WTC11 (cell line): ENCODE measurements at places on chromosomes 2 and 18. TPM values are rescaled to one million over a fixed set of nuclear protein-coding genes. Genes with fewer than 3 reads are reported as not detected.

GRCh38 chr2:216594081-216594480 lies 39.1 kb upstream of the IGFBP2 start:
- DNase-seq = no peak
- H3K27ac ChIP-seq = no peak overlapping the region
- H3K27me3 ChIP-seq = no peaks in the 10 kb centered on the region
- no peaks in the 10 kb centered on the region for H3K36me3 ChIP-seq
- H3K4me1 ChIP-seq = peaks cover 42% of the 10 kb centered on the region

LDAH gene
- total RNA-seq = 16.1 to 20.5 TPM (median 17.7 TPM) in 3 replicates

DNA sequence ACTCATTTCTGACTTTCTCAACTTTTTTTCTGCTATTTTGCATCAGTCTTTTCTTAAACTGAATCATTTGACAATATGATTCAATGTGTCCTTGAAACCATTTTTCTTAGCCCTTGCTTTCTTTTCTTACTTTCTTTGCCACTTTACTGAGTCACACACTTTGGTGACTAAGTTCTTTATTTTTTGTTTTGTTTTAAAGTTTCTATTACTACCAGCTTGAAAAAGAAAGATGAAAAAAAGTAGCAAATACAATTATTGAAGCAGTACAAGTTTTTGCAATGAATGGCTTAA lies 116.5 kb downstream of the DOCK10 start:
- no peaks in the 10 kb centered on the region for H3K36me3 ChIP-seq
- no peak overlapping the region for H3K4me3 ChIP-seq

DNA sequence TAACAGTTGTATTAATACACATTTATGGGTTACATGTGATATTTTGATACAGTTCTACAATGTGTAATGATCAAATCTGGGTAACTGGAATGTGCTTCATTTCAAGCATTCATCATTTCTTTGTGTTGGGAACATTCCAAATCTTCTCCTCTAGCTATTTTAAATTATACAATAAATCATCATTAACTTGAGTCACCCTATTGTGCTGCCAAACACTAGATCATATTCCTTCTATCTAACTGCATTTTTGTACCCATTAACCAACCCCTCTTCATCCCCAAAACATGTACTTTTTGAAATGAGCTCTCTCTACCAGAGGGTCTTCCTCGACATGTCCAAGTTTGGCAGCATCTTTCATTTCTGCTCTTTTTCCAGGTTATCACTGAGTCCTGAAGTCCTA lies 81.1 kb upstream of the TTC39C start:
- DNase-seq = no peak
- no peaks in the 10 kb centered on the region for H3K27me3 ChIP-seq
- H3K36me3 ChIP-seq = no peaks in the 10 kb centered on the region
- no peak overlapping the region for H3K27ac ChIP-seq
- no peak overlapping the region for H3K4me3 ChIP-seq

DNA sequence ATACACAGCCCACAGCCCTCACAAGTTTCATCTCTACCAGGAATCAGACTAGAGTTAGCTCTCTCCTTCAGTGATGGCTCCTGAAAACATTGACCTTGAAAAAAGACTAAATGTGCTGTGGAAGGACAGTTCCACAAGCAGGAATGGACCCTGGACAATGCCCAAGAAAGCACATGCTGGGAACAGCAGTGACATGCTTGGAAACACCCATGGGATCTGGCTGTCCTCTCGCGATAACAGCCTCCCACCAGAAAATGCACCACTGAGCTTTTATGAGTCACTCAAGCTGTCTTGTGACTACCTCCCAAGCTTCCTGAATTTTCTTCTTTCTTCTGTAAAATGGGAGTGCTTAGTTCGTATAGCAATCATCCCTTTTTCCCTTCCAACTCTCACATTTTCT lies 269.2 kb downstream of the LRATD1 start:
- no peak overlapping the region for H3K4me3 ChIP-seq
- no peak overlapping the region for H3K27ac ChIP-seq
- H3K4me1 ChIP-seq = peaks cover 6% of the 10 kb centered on the region

GRCh38 chr2:138565230-138565598 lies 63.6 kb downstream of the SPOPL start:
- H3K4me3 ChIP-seq = no peak overlapping the region
- no peaks in the 10 kb centered on the region for H3K4me1 ChIP-seq
- H3K27ac ChIP-seq = no peak overlapping the region
- H3K36me3 ChIP-seq = peaks cover 50% of the 10 kb centered on the region
- H3K27me3 ChIP-seq = no peaks in the 10 kb centered on the region
- DNase-seq = no peak

GRCh38 chr2:212940816-212941215 lies 210.6 kb downstream of the IKZF2 start:
- peak; percentile 24 for DNase-seq
- peak overlapping the region; percentile 43; the same call in 1 of the 2 replicates for H3K4me3 ChIP-seq
- peaks cover 70% of the 10 kb centered on the region for H3K4me1 ChIP-seq
- H3K36me3 ChIP-seq = no peaks in the 10 kb centered on the region
- H3K27ac ChIP-seq = peak overlapping the region; percentile 95

DNA sequence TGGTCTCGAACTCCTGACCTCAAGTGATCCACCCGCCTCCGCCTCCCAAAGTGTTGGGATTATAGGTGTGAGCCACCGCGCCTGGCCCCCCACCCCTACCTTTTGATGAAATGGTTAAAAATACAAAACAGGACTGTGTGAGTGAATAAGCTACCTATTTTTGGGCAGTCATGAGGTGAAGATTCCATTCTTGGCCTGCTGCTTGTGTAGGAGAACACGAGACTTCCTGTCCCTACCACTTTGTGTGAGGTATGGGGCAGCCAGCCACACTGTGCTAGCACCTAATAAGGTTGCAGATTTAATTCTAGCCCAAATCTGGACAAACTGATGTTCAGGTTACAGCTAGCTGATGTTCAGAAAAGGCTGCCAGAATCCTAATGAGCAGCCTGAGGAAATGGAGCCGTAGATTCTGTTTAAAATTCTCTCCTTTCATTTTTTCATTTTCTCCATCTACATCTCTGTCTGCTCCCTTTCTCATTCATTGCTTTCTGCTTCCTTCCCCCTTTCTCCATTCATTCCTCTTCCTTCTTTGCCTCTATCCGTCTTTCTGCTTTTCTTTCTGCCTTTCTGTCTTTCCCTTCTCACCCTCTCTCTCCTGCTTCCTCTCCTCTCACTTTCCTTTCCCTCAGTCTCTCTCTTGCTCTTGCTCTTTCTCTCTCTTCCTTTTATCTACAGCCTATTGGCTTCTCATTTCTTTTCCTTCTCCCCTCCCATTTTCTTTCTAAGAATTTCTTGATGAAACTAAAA lies 4.6 kb upstream of the LTBP1 start:
- no peak for DNase-seq
- H3K4me3 ChIP-seq = no peak overlapping the region
- H3K27ac ChIP-seq = 0 out of 2 replicates have a peak overlapping the region, but pooled peaks have one; percentile 4

DNA sequence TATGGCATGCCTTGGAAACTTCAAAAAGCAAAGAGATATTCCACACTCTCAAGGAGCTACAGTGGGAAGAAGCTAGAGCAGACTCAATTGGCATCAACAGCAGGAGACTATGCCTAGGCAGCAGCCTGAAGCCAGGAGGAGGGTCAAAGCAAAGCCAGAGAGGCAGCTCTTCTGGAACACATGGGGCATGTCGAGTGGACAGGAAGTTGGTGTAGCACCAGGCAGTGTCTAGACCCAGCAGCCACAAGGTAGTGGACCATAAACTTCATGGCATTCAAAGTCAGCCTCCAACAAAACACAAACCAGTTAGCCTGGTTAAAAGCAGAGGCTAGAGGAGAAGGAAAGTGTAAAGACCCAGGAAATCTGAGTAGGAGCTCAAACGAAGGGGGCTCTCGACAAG lies 311.2 kb upstream of the PKDCC start:
- DNase-seq = no peak
- H3K27ac ChIP-seq = no peak overlapping the region
- peaks cover 10% of the 10 kb centered on the region for H3K4me1 ChIP-seq
- H3K4me3 ChIP-seq = no peak overlapping the region

DNA sequence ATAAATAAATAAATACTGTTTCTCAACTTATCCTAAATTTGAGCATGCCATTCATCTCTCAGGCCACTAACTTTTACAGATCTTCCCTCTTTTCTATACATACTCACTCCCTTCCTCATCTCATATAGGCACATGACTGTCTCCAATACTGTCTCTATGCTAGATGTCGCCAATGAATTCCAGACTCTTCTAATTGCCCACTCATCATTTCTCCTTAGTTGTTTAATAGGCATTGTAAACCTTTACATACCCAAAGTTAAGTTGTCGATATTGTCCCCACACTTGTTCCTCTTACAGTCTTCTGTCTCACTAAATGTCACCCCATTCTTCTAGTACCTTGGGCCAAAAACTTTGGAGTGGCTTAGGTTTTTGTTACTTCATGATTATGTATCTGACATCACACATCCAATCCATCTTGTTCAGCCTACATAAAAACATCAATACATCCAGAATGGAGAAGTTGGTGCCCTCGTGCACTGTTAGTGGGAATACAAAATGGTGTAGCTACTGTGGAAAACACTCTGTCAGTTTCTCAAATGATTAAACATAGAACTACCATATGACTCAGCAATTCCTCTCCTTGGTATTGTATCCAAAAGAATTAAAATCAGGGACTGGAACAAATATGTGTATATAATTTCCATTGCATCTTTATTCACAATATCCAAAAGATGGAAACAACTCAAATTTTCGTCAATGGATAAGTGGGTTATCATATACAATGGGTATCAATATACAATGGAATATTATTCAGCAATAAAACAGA lies 935.1 kb downstream of the SLC4A3 start:
- H3K4me1 ChIP-seq = no peaks in the 10 kb centered on the region; the same call in 1 of the 2 replicates
- no peak overlapping the region for H3K4me3 ChIP-seq
- no peak for DNase-seq
- H3K36me3 ChIP-seq = no peaks in the 10 kb centered on the region
- no peak overlapping the region for H3K27ac ChIP-seq
- no peaks in the 10 kb centered on the region; the same call in 1 of the 2 replicates for H3K27me3 ChIP-seq

- no peak overlapping the region for H3K27ac ChIP-seq
- H3K27me3 ChIP-seq = peaks cover 77% of the 10 kb centered on the region
- peaks cover 30% of the 10 kb centered on the region for H3K4me1 ChIP-seq
- no peak overlapping the region for H3K4me3 ChIP-seq
Observed at GRCh38 chr2:120436885-120437603, 91.1 kb downstream of the INHBB start.

KLHL41 gene
- not detected in 3 replicates for total RNA-seq

DNA sequence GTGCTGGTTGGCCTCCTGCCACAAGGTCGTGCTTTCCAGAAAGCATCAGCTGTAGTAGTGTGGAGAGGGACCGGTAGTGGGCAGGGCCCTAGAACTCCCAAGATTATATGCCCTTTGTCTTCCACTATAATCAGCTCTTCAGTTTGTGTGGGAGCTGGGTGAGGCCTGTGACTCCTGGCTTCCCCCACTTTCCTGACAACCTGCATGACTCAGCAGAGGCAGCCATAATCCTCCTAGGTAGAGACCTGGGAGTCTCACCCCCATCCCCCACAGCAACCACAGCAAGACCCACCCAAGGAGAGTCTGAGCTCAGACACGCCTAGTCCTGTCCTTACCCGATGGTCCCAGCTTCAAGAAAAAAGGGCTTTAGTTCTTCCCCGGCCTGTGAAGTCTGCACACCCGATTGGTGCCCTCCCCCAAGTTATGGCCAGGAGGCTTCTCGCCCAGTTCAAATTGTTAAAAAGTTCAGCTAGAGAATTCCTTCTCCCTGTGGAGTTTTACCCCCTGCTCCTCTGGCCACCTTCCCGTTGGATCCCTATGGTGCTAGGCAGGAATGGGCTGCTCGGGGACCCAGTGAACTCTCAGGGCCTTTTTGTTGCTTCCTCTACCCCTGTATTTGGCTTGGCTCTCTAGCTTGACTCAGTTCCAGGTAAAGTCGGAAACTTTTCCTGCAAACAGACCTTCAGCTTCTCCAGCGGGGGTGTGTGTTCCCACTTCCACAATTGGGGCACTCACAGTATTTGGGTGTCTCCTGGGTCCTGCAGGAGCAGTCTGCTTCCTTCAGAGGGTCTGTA lies 57.8 kb upstream of the FAM237A start:
- no peak for DNase-seq
- H3K4me3 ChIP-seq = no peak overlapping the region
- H3K4me1 ChIP-seq = peaks cover 11% of the 10 kb centered on the region
- no peaks in the 10 kb centered on the region for H3K27me3 ChIP-seq
- peak overlapping the region; percentile 20 for H3K27ac ChIP-seq

DNA sequence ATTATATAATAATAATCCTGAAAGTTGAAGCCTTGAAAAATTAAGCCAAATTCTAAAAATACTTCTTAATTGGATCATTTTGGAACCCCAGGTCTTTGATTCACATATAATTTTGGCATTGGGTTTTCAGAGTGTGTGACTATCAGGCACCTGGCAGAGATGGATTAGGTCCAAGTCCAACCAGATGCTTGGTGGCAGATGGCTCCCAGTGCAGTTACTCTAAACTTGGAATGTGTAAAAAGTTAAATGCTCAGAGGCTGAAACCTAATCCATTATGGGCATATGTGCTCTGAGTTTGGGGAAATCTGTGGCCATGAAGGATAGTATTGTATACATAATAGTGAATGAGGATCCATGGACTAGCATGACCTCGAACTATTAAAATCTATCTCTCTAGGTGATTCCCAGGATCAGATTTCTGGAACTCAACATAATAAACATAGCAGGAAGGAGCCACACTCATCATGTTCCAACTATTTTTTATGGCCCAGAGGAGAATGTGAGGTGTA lies 333.0 kb downstream of the RPRM start:
- no peak for DNase-seq
- no peak overlapping the region for H3K27ac ChIP-seq
- peaks cover 19% of the 10 kb centered on the region for H3K4me1 ChIP-seq
- no peak overlapping the region for H3K4me3 ChIP-seq

DNA sequence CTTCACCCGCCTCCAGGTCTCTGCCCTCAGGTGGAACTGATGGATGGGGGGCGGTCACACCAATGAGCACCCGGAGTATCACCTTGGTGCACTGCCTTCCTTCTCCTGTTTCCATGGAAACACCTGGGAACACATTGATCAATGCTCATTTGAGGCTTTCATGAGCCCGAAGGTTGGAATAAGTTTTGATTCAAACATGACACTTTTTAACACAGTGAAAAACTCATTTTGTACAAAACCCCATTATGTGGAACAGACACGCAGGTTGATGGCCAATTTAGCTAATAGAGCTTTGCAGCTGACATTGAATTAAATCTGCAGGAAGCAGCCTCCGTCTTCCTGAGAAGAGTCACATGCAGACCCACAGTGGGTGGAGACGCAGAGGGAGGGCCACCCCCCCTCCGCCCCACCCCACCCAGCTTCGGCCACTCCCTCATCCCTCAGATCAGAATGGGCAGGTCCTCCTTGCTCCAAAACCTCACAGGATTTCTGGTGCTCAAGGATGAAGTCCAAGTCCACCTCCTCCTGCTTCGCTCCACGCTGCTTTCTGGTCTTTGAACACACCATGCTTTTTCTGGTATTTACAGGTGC lies 96.0 kb upstream of the MYCN start:
- no peak for DNase-seq
- peaks cover 10% of the 10 kb centered on the region; the same call in 1 of the 2 replicates for H3K4me1 ChIP-seq
- H3K27ac ChIP-seq = no peak overlapping the region
- no peaks in the 10 kb centered on the region for H3K27me3 ChIP-seq
- H3K36me3 ChIP-seq = no peaks in the 10 kb centered on the region
- no peak overlapping the region for H3K4me3 ChIP-seq
